Activated naive CD4-positive, alpha-beta T cell (primary cell): ENCODE measurements at places on chromosomes 2 and 18.

- DNase-seq, result no peak
Observed at GRCh38 chr2:65030476-65031332, 25.5 kb upstream of the CEP68 start.

DNA sequence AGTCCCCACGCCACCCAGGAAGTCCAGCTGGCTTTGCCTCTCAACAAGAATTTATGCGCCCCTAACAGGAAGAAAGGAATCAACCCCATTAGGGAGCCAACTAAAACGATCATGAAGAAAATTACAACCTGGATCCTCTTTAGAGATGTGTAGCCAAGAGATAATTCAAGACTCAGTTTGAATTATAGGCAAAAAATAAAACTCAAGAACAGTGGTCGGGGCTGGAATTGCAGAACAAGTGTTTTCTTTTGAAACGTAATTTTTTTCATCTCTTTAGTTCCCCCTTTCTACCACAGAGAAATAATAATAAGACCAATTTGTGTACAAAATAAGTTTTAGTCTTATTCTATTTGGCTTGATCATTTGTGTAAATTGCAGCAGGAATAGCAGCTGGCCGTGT, 22.4 kb downstream of the PDCD1 start:
- no peak for DNase-seq

DNA sequence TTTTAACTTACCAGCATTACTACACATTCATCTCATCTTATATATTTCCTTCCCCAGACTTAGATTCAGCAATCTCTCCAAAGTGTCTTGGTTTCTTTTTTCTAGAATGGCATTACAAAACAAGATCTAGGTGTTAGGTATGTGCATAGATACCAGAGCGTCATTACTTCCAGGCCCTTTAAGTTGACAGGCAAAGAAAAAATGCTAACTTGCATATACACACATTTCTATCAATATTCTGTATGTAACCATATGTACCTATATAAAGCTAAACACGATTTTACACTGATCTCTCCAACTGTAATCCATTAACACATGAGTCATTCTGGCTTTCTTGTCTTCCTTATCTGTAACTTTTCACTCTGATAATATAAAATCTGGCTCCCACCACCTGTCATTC, 503.8 kb upstream of the NRXN1 start:
- no peak for DNase-seq

DNA sequence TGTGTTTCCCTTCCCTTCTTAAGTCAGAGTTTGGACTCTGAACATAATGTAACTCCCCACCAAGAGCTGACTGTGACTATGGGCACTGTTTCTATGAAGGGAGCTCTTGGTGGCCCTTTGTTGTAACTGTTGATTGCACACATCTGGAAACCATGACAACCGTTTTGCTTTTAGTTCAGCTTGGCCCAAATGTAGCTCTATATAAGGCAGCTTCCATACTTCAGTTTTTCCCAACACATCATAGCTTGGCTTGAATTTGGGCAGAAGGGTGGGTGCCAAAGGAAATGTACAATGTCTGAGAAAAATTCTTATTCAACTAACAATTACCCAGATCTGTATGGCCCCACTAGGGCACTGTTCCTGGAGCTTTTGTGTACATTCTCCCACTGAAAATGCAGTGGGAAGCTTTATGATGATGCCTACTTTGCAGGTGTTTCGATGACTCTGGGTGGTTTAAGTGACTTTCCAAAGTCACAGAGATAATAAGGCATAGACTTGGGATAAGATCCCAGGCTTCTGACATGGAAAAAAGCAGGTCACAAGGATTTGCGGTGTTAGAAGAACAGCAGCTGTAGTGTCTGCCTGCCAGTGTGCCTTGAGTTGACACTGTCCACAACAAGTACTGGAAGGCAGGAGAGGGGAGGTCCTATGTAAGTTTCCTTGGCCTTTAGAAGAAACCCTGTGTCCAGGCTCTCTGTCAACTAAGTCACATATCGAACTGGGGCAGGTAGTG, 2.4 kb upstream of the CETN1 start:
- no peak for DNase-seq

DNA sequence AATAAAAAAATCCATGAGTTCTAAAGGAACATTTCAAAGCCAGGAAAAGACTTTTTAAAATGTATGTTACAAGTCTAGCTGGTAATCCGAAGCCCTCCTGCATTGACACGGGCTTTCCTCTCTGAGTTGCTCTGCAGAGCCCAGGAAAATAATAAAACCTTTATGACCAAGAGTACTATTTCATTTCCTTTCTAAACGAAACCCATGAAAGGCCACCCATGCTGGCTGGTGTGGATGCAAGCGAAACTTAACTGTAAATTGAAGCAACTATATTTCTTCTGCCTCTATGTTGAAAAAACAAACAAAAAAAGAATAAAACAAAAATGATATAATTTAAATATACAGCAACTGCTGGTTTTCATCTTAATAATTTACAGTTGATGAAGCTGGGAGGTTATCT, 41.3 kb upstream of the ZNF532 start:
- DNase-seq, result no peak

GRCh38 chr2:232229911-232230310, 148.6 kb upstream of the ALPP start:
- no peak for DNase-seq

DNA sequence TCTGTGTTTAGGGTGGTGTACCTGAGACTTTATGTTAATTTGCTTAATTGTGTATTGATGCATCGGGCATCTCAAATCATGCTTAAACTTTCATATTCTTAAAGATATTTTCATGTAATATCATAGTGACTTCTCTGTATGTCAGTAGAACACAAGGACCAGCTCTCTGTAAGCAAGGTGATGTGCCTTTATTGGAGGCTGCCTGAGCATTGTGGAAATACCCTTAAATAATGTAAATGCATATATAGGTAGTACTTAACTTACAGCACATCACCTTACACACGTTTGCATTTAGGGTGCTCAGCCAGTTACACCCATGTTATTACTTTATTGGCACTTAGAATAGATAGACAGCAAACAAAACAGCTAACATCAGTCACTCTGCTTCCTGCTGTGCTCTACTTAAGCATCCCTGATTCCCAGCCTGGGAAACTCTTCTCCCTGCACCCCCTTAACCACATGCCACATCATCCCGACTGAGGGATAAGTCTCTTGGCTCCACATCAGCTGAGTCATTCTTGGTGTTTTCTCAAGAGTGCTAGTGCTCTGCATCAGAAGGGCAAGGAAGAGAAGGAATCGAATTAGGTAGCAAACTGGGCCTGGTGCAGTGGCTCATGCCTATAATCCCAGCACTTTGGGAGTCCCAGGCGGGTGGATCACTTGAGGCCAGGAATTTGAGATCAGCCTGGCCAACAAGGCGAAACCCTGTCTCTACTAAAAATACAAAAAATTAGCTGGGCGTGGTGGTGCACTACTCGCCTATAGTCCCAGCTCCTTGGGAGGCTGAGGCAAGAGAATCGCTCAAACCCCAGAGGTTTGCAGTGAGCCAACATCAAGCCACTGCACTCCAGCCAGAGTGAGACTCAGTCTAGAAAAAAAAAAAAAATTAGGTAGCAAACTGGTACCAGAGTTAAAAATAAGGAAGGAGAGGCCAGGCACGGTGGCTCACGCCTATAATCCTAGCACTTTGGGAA, 108.7 kb downstream of the MAP3K20 start:
- no peak for DNase-seq

GRCh38 chr18:66264130-66264529, 339.8 kb downstream of the CDH19 start:
- DNase-seq, result no peak

DNA sequence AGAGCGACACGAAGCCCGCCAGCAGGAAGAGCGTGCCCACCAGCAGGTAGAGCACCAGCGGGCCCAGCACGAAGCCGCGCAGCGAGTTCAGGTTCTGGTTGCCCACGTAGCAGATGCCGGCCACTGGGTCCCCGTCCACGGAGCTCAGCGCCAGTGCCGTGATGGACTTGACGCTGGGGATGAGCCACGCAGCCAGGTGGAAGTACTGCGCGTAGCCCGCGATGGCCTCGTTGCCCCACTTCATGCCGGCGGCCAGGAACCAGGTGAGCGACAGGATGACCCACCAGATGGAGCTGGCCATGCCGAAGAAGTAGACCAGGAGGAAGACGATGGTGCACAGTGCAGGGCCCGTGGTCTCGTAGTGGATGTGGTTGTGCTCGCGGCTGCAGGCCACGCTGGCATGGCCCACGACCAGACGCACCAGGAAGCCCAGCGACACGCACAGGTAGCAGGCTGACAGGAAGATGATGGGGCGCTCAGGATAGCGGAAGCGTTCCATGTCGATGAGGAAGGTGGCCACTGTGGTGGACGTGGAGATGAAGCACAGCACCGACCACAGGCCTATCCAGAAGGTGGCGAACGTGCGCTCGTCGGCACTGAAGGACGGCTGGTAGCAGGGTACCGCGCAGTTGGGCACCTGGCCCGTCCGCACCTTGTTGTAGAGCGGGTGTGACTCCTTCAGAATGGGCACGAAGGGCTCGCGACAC, 2.1 kb downstream of the FZD5 start:
- DNase-seq, result no peak

- no peak for DNase-seq
Observed at GRCh38 chr2:1010415-1010930, 59.8 kb downstream of the SNTG2 start.

DNA sequence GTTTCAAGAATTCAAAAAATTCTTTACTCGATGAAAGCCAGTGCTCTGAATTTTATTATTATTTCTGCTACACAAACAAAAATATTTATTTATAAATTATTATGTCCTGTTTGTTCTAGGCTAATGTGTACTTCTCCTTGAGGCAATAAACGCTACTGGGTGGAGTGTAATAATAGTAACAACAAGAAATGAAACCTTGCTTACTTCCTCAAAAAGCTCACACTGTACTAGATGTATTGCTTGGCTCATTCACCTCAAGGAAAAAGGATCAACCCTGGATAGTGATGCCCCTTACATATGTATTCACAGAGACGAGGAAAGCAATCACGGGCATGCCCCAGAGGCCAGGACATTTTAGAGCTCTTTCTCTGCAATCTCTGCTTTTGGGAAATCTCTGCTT, 685.6 kb upstream of the NXPH2 start:
- no peak for DNase-seq

GRCh38 chr2:55452879-55453278, 33.2 kb upstream of the CCDC88A start:
- no peak for DNase-seq

- DNase-seq, result no peak
Observed at GRCh38 chr2:27705851-27706622, 42.3 kb downstream of the SLC4A1AP start.

DNA sequence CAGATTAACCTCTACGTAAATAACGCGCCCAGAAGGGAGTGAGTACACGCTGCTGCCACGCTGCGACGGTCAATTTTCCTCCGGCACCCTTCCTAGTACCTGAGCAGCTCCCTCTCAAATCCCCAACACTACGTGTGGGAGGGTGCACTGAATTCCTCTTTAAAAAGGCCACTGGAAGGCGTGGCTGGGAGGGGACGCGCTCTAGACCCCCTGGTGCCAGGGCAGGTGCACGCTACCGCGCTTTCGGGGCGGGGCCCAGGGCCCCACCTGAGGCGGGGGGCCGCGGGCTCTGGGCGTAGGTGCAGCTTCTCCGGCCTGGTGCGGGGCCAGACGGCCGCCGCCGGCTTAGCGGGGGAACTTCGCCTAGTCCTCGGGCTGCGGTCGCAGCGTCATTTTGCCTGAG, 668 bp upstream of the ANKRD12 start:
- DNase-seq, result peak; percentile 51

GRCh38 chr18:55878224-55878623, 290.2 kb upstream of the TCF4 start:
- no peak for DNase-seq

DNA sequence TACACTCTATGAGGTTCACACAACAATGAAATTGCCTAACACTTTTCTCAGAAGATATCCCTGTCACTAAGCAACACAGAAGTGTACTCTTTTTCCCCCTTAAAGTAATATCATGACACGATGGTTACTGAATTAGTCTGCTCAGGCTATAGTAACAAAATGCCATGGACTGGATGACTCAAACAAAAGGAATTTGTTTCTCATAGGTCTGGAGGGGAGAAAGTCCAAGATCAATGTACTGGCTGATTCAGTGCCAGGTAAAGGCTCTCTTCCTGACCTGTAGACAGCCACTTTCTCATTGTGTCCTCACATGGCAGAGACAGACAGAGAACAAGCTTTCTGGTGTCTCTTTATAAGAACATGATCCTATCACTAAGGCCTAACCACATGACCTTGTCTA, 211.9 kb downstream of the RBM43 start:
- no peak for DNase-seq

- no peak for DNase-seq
Observed at GRCh38 chr2:232920760-232921159, 50.7 kb downstream of the SNORC start.

DNA sequence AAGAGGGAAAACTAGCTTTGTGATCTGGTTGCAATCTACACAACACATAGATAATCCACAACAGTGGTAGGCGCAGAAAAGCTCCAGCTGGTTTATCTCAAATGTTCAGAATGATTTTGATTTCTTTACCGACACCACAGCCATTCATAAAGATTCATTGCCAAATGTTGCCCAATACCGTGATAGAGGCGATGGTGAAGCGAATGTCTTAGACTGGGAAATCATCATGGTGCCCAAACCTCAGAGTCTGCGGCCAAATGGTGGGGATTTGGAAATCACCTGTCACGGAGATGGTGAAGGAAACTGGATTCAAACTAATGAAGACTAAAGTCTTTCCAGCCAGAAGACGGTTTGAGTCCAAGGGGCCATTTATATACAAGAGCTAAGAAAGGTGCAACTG, 48.5 kb upstream of the CCDC150 start:
- DNase-seq, result no peak

GRCh38 chr2:120174963-120175581, 48.1 kb downstream of the TMEM185B start:
- no peak for DNase-seq

GRCh38 chr18:59063912-59064311, 75.8 kb upstream of the SEC11C start:
- DNase-seq, result no peak

GRCh38 chr2:26922405-26923188, 47.8 kb upstream of the MAPRE3 start:
- peak; percentile 8 for DNase-seq

DNA sequence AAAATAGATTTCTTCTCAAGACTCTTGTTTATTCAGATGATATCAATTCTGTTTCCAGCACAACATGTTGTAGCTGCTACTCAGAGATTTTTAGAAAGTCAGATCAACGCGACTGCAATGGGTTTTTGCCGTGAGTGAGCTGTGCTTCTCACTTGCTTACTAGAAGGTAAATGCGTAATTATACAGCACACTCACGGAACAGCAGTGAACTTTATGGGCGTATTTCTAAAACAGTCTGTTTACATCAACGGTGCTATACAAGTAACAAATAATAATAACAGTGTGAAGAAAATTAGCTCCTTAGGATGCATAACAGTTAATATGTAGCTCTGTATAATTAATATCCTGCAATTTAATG, 533.6 kb downstream of the RNF144A start:
- no peak for DNase-seq

DNA sequence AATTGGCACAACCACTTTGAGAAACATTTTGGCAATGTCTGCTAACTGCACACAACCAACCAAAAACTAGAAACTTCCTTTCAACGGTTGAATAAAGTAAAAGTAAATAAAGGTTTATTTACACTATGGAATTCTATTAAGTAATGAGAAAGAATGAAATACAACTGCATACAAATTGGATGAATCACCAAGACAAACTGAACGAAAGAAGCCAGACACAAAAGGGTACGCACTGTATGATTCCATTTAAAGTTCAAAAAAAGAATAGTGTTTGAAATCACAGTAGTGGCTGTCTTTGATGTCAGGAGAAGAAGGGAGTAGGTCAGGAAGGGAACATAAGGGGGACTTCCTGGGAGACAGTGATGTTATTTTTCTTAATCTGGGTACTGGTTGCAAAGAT, 46.5 kb upstream of the SULT1C3 start:
- no peak for DNase-seq

GRCh38 chr2:43203373-43203772, 23.0 kb downstream of the ZFP36L2 start:
- no peak for DNase-seq
